Neural progenitor cell (in vitro differentiated cells): ENCODE measurements at places on chromosomes 2 and 18.

- DNase-seq, result no peak
Measured at GRCh38 chr2:122949523-122949922, 1075.6 kb upstream of the CNTNAP5 start.

GRCh38 chr18:10482985-10483949 lies 28.8 kb downstream of the APCDD1 start:
- no peak for DNase-seq

DNA sequence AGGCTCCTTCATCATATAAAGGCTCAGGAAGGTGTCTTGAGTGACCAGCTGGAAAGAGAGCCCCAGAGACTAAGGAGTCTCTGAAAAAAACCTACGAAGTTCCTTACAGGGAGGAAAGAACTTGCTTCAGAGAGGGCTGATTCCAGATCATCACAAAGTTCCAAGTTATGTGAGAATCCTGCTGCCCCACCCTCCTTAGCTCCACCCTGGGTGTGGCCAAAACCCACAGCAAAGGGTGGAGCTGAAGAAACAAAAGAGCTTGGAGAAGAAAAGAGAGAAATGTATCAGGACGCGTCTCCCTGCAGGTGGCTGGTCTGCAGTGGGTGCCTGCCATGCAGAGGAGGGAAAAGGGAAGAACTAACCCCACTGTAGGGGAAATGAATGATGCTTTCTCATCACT lies 32.8 kb upstream of the ZNF396 start:
- DNase-seq, result no peak

DNA sequence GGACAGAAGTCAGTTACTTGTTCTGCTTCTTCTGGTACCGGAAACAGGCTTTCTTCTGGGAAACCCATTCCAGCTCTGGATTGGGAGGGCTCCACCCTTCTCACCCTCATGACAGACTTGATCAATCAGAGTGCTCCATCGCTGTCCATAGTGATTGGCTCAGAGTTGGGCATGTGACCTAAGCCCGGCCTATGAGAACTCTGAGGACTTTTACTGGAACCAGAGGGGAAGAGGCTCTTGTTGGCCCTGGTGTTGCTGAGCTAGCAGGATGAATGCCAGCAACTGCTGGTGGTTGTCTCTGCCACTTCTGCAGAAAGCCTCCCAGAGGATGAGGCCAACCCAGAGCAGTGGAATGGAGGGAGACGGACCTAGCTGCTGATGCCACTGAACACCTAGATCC lies 33.3 kb downstream of the TMEM37 start:
- no peak for DNase-seq

DNA sequence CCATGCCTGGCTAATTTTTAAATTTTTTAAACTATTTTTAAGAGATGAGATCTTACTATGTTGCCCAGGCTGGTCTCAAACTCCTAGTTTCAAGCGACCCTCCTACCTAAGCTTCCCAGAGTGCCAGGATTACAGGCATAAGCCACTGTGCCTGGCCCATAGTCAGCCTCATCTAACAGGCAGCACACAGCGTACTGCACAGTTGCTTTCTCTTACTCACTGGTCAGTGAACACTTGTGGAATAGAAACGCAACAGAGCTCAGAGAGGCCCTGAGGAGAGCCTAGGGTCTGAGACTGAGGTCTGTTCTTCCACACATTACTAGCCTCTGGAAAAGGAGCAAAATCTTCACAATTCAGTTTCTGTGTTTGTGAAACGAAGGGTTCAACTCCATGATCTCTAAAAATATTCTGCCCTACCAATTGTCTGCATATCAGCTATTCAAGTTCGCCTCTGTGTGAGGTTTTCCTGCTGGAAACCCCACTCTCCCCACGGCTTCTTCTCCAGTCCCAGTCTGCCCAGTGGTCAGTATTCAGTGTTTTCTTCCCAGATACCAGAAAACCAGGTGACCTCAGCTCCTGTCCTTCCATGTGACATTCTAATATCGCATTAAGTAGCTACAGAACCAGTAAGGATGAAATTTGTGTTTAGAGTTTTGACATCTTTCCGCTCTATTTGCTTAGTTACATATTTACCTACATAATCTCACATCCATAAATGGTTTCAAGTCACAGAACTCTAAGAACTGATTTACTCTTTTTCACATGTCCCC lies 26.6 kb upstream of the SNTG2 start:
- DNase-seq, result no peak

DNA sequence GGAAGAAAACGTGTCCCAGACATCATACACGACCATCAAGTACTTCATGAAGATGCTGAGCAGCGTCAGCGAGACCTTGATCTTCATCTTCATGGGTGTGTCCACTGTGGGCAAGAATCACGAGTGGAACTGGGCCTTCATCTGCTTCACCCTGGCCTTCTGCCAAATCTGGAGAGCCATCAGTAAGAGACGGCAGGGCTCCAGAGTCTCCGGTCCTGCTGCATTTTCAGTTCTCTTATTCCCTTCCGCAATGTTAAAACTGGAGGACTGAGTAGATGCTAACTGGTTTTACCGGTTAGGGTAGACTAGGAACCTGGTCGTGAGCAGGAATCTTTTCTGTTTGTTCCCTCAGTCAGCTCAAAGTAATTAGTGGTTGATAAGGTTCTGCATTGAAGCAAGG lies 32.3 kb downstream of the SLC9A4 start:
- no peak for DNase-seq
